Stimulated activated CD8-positive, alpha-beta memory T cell treated with anti-CD3 and anti-CD28 coated beads, Interleukin-4, amount 100 ng/mL, for 1 hour (primary cell): ENCODE measurements at places on chromosomes 11 and 22.

DNA sequence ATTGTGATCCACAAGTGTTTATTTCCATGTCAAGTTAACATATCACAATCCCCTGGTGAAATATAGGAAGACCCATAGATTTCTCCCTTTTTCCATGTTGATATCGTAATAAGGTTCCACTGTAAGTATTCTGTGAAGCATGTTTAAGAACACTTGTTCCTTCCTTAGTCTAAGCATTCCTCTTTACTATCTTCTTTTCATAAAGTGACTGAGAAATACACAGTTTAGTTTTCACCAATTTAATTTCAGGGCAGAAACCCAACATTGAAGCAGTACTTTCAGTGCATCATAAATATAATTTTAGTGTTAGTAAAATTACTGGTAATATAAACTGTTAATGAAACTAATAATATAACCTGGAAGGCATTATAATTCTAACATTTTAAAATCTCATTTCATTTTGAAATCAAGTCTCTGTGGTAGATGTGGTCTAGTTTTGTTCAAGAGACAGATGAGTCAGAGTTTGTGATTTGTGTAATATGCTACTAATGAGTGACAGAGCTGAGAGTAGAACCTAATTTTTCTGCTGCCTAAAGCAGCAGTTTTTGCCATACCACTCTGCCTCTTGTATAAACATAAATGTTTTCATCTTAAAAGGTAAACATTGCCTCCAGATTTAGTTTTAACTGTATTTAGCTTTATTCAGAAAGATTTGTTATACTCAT, 79.4 kb downstream of the ATM start:
- DNase-seq: no peak

GRCh38 chr11:122163053-122163819, 47.2 kb upstream of the BLID start:
- no peak for DNase-seq

DNA sequence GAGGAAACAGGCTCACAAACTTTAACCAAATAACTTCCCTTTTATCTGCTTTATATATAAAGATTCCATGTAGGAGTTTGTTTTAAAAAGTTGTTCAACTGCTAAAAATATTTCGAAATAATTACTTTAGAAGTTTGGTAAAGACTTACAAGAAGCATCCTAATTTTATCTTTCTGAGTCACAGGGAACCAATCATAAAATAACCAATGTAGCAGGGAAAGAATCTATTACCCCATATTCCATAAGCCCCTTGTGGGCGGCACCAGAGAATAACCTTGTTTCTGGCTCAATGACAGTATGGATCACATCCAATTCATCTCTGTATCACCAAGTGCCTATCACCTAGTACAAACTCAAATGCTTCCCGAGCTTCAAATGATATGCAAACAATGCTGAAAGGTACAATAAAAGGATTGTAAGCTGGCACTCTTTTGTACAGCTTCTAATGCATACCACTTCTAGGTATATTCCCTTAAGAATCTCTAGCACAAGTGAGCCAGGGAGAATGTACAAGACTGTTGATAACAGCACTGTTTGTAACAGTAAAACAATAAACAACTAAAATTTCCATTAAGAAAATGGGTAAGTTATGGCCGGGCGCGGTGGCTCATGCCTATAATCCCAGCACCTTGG, 158.4 kb downstream of the ATG16L2 start:
- DNase-seq: no peak

DNA sequence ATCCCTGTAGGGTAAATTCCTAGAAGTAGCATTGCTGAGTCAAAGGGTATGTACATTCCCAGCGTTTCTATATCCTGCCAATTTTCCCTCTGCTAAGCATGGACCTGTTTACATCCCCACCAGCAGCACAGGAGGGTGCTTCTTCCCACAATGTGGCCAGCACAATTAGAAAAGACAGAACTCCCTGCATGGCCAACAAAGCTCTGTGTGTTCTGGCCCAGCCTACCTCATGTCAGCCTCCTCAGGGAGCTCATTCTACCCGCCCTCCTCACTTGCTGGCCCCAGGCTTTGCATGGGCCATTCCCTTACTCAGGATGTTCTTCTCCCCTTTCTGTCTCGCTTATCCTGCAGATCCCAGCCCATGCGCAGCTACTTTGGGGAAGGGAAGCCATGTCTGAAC, 186.1 kb downstream of the DSCAML1 start:
- no peak for DNase-seq

- DNase-seq: no peak
Observed at GRCh38 chr11:113519989-113520613, 44.9 kb upstream of the DRD2 start.

GRCh38 chr11:93890391-93891051, 40.1 kb upstream of the VSTM5 start:
- DNase-seq: no peak
